ENCODE measurements at places on chromosomes 6 and 20.

DNA sequence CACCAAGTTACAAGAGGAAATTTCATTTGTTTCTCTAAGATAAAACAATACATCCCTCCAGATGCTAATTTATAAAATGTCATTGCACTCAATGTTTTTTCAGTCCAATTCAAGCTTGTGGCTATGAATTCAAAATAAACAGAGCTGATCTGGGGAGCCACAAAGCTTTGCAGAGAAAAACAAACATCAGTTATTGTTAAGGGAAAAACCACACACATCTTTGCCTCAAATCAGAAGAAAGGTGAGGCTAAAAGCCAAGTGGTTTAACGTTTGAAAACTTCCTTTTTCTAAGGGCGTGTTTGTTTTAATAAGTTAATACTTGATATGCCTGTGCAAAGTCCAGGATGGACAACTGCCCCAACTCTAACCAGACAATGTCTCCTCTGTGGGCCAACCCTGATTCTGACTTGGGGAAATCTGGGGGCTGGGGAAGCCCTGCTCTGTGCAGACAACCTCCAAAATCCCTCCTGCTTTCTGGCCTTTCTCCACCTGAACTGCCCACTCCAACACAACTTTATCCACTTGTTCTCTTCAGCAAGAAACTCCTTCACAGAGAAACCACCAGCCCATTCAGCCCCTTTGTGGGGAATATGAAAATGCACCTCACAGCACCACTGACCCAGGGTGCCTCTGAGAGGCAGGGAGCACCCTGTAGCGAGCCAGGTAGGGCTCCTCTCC is 44.6 kb upstream of the NT5E start:
- DNase-seq: no peak

GRCh38 chr6:27672113-27672799 is 199.4 kb upstream of the ZNF184 start:
- no peak for DNase-seq

DNA sequence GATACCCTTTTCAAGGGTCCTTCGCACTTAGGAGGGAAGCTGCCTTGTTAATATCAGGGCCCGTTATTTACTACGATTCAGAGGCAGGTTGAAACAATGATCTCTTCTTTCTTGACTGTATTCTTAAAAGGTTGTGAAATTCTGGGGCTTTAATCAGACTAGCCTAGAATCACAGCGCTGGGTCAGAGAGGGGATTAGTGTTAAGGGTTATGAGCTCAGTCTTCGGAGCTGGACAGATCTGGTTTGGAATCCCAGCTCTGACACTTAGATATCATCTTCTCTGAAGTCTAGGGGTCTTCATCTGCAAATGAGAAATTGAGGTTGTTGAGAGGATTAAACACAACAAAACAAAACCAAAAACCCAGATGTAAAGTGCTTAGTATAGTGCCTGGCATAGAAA is 77.4 kb downstream of the CD83 start:
- DNase-seq: no peak

GRCh38 chr20:64166721-64167615 is 2.7 kb downstream of the MYT1 start:
- no peak for DNase-seq

DNA sequence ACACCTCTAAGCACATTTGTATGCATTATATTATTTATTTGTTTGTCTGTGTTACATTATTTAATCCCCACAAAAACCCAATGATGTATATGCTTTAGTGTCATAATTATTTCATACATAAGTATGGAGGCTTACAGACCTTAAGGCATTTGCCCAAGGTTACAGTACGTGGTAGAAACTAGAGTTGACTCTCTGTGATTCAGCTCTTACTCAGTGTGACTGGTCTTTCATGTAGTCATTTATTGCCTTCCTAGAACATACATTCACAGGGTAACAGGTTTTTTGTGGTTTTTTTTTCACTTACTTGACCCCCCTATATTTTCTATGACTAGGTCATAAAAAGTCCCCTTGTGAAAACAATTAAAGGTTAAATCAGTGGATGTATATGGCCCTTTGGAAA is 566.8 kb downstream of the TFAP2A start:
- no peak for DNase-seq

DNA sequence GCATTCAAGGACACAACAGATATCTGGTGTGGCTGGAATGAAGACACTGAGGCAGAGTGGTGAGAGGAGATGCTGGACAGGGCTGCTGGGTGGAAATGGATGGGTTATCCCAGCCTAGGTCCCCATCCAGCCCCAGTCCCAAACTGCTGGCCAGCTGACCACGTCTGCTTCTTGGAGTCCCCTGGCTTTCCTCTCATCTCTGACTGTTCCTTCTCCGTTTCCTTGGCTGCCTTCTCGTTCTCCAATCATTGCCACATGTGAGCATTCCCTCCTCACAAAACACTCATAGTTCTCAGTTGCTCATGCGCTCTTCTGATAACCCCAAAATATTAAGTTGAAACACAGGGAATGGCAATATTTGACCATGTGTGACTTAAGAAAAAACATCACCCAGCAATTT is 31.5 kb downstream of the MAFB start:
- DNase-seq: no peak

DNA sequence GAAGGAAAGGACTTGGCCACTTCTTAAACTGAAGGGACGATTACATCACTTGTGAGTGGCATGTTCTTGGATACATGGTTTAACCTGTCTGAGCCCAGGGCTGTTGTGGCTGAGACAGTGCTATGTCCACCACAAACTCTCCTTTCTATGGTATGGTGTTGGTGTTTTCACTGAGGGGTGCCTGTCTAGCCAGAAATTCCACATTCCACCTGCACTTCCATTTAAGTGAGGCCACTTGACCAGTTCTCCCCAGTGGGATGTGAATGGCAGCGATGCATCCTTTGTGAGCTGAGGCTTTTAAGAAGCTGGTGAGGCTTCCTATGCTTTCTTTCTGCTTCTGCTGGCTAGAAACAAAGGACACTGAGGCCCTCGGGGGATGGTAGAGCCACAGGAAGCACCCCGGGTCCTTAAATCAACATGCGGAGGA is 151.4 kb upstream of the CHD6 start:
- DNase-seq: no peak

GRCh38 chr6:122548281-122548680 is 61.9 kb upstream of the PKIB start:
- no peak for DNase-seq

DNA sequence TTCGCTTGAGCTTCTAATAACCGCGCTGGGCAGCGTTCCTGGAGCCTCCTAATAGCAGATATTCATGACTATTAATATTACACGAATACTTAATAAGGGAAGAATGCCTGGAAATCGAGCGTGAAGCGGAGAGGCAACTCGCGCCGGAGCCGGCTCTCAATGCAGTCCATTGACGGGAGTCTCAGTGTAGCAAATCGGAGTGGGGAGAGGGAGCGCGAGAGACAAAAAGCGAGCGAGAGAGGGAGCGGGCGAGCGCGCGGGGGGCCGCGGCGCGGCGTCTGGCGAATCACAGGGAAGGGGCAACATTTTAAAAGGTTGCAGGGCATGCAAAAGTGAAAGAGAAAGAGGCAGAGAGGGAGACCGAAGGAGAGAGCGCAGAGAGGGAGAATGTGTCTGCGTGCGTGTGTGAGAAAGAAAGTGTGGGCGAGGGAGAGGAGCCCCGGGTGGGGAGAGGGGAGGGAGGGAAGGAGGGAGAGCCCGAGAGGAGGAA is 2.9 kb downstream of the TFAP2A start:
- DNase-seq: no peak

DNA sequence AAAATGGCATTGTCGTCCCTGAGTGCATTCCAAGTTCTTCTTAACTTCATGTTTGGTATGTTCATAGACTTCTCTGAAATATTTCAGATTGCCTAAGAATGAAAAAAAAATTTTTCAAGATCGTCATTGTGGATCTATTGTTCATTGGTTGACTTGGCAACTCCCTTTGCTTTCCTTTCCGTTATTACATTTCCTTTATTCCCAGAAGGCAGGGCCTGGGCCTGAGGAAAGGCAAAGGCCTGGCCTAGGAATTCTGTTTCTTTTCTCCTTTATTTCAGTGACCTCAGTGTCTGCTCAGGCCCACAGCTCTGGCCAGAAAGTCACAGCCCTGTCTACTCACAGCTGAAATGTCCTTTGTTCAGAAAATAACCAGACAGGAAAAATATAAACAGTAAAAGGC is 401.6 kb upstream of the PLCB4 start:
- DNase-seq: no peak

GRCh38 chr20:1862663-1863053 is 32.5 kb upstream of the SIRPA start:
- DNase-seq: no peak

DNA sequence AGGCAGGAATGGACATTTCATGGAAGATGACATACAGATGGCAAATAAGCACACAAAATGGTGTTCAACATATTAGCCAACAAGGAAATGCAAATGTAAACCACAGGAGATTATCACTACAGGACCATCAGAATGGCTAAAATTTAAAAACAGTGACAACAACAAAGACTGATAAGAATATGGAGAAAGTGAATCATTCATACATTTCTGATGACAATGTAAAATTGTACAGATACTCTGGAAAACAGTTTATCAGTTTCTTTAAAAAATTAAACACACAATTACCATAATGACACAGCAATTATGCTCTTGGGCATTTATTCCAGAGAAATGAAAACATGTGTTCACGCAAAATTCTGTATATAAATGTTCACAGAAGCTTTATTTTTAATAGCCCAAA is 105.8 kb upstream of the RUNX2 start:
- no peak for DNase-seq

- no peak for DNase-seq
Measured at GRCh38 chr6:128164254-128164653, 263.4 kb upstream of the THEMIS start.

DNA sequence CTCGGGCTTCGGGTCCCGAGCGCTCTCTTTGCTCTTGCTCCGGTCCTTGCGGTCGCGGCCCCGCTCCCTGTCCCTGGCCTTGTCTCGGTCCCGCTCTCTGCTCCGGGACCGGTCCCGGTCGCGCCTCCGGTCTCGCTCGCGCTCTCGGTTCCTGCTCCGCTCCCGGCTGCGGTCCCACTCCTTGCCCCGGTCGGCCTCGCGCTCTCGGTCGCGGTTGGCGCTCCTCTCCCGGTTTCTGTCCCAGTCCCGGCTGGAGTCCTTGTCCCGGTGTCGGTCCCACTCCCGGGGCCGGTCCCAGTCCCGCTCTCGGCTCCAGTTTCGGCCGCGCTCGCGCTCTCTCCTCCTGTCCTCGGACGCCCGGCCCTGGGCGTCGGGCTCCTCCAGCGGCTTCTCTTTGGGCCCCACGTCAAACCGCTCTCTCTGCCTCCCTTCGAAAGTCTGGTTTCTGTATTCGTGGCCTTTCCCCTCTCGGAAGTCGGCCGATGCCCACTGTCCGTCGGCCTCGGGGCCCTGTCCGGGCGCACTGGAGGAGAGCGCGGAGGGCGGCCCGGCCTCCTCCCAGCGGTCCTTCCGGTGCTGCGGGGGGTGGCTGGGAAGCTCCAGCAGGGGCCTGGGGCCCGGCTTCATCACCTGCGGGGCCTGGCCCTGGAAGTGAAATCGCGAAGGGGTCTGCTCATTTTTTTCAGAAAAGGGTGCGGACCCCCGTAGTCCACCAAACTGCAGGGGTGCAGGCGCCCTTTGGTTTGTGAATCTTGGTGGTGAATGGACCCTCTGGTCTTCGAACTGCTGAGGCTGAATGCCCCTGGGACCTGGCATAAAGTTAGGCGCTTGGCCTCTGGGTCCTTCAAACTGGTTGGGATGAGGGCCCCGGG is 17.9 kb upstream of the TCFL5 start:
- no peak for DNase-seq

- DNase-seq: no peak
Measured at GRCh38 chr6:127762284-127762683, 138.6 kb downstream of the THEMIS start.

- DNase-seq: no peak
Measured at GRCh38 chr20:7199861-7200260, 432.4 kb downstream of the BMP2 start.

GRCh38 chr6:73803562-73804241 is 107.7 kb downstream of the CD109 start:
- no peak for DNase-seq

DNA sequence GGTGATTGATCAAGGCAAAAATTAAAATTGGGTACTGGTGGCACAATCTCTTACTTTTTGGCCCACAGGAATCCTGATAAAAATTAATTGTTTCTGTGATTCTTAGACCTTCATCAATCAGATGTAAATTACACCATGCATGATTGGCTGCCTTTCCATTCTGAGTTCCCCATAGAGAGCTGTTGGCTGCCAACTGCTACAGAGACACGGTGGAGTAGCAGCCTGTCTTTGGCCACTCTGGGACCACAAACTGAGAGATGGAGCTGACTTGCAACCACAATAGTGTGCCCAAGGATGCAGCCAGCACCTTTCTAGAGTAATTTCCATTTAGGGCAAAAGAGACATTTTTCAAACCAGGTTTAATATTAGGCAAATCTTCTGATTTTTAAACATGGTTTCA is 274.3 kb upstream of the MMS22L start:
- no peak for DNase-seq

- DNase-seq: no peak
Measured at GRCh38 chr6:5598123-5598522, 336.8 kb downstream of the FARS2 start.
